H9 (cell line): ENCODE measurements at places on chromosomes 12 and 14. TPM values are rescaled to one million over a fixed set of nuclear protein-coding genes. Genes with fewer than 3 reads are reported as not detected.

HOXC9 gene
- not detected in 2 replicates for total RNA-seq

NCKAP5L gene
- 27.7 and 28.9 TPM in 2 replicates for total RNA-seq

GPRC5D gene
- total RNA-seq = not detected in 2 replicates

RDH12 gene
- 0.70 and 0.74 TPM in 2 replicates for total RNA-seq

HOXC5 gene
- not detected in 2 replicates for total RNA-seq

SYNDIG1L gene
- total RNA-seq = 0.22 and 0.33 TPM in 2 replicates

CELA1 gene
- total RNA-seq = not detected in 2 replicates

KRT83 gene
- total RNA-seq = not detected in 2 replicates

TAS2R50 gene
- 0.66 and 0.77 TPM in 2 replicates for total RNA-seq

KRT8 gene
- total RNA-seq = 244 and 247 TPM in 2 replicates

LMNTD1 gene
- not detected in 2 replicates for total RNA-seq

PDE6H gene
- total RNA-seq = not detected in 2 replicates

SIX4 gene
- 26.5 and 28.9 TPM in 2 replicates for total RNA-seq

NKX2-8 gene
- not detected in 2 replicates for total RNA-seq

HOXC10 gene
- not detected in 2 replicates for total RNA-seq

RASAL1 gene
- total RNA-seq = 2.3 and 2.7 TPM in 2 replicates

STAB2 gene
- 0.02 TPM in 1 of 2 replicates, not detected in the other for total RNA-seq

PCED1B gene
- total RNA-seq = 3.3 and 3.8 TPM in 2 replicates

CLEC2A gene
- 0.87 TPM in 1 of 2 replicates, not detected in the other for total RNA-seq

FOXG1 gene
- 0.07 and 0.11 TPM in 2 replicates for total RNA-seq

FAM186B gene
- 0.42 and 0.46 TPM in 2 replicates for total RNA-seq

GNPNAT1 gene
- 49.0 and 51.5 TPM in 2 replicates for total RNA-seq

C3AR1 gene
- total RNA-seq = not detected in 2 replicates

POTEG gene
- not detected in 2 replicates for total RNA-seq

EPYC gene
- not detected in 2 replicates for total RNA-seq

NUP107 gene
- total RNA-seq = 142 and 147 TPM in 2 replicates

KRT74 gene
- not detected in 2 replicates for total RNA-seq

CLEC2B gene
- total RNA-seq = not detected in 2 replicates

HCAR1 gene
- 0.07 TPM in 2 replicates for total RNA-seq

RAD9B gene
- total RNA-seq = 0.22 TPM in 1 of 2 replicates, not detected in the other

FOXA1 gene
- 0.07 and 0.31 TPM in 2 replicates for total RNA-seq

NR1H4 gene
- total RNA-seq = not detected in 2 replicates

IL22 gene
- not detected in 2 replicates for total RNA-seq

RPGRIP1 gene
- total RNA-seq = 0.07 and 0.59 TPM in 2 replicates

RGS6 gene
- total RNA-seq = 2.8 and 3.0 TPM in 2 replicates

PLEKHG7 gene
- not detected in 2 replicates for total RNA-seq

PTCSC3 gene
- total RNA-seq = not detected in 2 replicates

HNF1A gene
- not detected in 2 replicates for total RNA-seq

SLC25A3 gene
- 673 and 682 TPM in 2 replicates for total RNA-seq

FOXN4 gene
- 0.29 and 0.39 TPM in 2 replicates for total RNA-seq
